ENCODE measurements at places on chromosomes 5 and 9. TPM values are rescaled to one million over a fixed set of nuclear protein-coding genes. Genes with fewer than 3 reads are reported as not detected.

- DNase-seq = peak; percentile 32
These were observed 4.8 kb downstream of the ATP6V1G1 start for GRCh38 chr9:114592356-114592755.

DNA sequence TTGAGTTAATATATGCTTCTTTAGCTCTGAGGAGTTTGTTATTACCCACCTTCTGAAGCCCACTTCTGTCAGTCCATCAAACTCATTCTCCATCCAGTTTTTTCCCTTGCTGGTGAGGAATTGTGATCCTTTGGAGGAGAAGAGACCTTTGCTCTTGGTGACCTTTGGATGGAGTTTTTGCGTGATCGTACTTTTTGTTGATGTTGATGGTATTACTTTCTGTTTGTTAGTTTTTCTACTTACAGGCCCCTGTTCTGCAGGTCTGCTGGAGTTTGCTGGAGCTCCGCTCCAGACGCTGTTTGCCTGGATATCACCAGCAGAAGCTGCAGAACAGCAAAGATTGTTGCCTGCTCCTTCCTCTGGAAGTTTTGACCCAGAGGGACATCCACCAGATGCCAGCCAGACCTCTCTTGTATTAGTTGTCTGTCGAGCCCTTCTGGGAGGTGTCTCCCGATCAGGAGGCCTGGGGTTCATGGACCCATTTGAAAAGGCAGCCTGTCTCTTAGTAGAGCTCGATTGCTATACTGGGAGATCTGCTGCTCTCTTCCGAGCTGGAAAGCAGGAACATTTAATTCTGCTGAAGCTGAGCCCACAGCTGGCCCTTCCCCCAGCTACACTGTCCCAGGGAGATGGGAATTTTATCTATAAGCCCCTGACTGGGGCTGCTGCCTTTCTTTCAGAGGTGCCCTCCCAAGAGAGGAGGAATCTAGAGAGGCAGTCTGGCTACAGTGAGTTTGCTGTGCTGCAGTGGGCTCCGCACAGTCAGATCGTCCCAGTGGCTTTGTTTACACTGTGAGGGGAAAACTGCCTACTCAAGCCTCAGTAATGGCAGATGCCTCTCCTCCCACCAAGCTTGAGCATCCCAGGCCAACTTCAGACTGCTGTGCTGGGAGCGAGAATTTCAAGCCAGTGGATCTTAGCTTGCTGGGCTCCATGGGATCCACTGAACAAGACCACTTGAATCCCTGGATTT is 445.5 kb downstream of the MAN2A1 start:
- no peak for DNase-seq

Gene ANGPTL2
- 163 TPM for total RNA-seq

DNA sequence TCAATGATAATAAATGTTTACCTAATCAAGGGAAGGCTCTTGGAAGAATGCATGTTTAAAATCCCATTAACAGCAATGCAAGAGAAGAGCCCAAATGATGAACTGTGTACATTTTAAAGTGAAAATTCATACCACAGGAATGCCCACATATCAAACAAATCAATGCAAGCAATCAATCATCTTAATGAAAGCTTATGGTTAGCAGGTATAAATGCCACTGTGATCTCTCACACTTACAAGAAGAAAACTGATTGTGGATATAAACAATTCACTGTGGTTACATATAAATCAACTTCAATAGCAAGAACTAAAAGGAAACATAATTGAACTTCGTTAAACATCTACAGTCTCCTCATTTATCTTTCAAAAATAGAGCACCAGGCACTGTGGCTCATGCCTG is 161.0 kb upstream of the RORB start:
- DNase-seq = no peak

DNA sequence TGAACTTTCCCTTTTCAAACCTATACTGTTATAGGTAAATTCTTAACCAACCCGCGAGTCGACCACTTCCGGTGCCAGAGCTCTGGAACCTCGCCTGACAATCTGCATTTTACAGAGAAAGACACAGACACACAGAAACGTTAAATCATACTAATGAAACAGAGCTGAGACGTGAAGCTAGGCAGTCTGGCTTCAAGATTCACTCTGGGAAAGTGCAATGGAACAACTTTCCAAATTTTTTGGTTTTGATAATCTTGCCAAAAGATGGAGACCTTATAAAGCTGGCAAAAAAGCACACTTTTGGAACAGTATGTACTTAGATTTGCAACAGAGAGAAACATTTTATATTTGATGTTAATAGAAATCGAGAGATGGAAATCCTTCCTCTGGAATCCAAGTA is 15.9 kb upstream of the WNT8A start:
- DNase-seq = no peak

GRCh38 chr5:35089334-35090314 is 41.9 kb upstream of the AGXT2 start:
- DNase-seq = peak; percentile 48

DNA sequence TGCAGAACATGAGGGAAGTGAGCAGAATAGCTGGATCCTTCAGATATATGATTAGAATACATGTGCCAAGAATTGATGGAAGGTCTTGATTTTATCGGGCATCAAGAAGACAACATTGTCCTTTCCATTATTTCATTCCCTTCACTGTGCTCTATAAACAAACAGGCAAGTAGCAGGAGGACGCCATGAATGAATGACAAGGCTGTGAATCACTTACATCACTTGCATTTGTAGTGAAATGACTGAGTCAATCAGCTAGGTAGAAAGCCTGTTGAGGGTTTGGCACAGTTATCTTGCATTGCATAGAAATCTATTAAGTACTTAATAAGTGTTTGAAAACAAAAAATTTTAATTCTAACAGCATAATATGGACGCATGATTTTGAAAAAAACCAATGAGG is 548.8 kb upstream of the IZUMO3 start:
- DNase-seq = no peak

DNA sequence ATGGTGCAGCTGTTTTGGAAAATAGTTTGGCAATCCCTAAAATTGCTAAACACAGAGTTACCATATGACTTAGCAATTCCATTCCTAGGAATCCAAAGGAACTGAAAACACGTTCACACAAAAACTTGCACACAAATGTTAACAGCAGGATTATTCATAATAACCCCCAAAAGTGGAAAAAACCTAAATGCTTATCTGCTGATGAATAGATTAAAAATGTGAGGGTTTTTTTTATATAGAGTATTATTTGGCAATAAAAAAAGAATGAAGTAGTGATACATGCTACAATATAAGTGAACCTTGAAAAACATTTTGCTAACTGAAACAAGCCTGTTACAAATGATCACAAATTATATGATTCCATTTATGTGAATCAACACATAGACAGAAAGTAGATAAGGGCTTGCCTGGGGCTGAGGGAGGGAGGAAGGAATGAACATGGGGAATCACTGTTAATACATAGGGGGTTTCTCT is 45.1 kb upstream of the TRIO start:
- DNase-seq = peak; percentile 75

GRCh38 chr5:15946026-15946425 is 233.6 kb downstream of the MARCHF11 start:
- no peak for DNase-seq

DNA sequence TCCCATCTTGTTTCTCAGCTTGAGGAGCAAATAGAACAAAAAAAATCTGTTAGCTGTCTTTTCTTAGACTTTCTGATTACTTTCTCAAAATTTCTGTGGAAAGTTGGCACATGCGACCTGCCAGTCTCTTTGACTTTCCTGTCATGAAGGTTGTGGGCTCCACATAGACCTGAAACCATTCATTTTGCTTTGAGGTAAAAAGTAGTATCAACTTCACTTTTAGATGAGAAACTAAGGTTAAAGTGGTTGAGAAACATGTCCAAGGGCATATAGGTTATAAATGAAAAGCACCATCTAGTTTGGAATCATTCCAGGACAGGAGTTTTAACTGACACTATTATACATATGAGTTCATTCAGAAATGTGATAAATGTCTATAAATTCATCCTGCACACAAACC is 42.7 kb downstream of the ST8SIA4 start:
- no peak for DNase-seq

GRCh38 chr9:37997636-37998374 is 71.2 kb downstream of the SHB start:
- no peak for DNase-seq

- peak; percentile 15 for DNase-seq
These were observed 309.9 kb downstream of the MAT2B start for GRCh38 chr5:163815240-163815791.

Gene ELP1
- total RNA-seq = 41.9 TPM

Gene ALDH1A1
- 45.2 TPM for total RNA-seq

Gene HSD17B3
- total RNA-seq = 0.17 TPM

GRCh38 chr5:149126906-149127305 is 14.4 kb upstream of the ABLIM3 start:
- no peak for DNase-seq

DNA sequence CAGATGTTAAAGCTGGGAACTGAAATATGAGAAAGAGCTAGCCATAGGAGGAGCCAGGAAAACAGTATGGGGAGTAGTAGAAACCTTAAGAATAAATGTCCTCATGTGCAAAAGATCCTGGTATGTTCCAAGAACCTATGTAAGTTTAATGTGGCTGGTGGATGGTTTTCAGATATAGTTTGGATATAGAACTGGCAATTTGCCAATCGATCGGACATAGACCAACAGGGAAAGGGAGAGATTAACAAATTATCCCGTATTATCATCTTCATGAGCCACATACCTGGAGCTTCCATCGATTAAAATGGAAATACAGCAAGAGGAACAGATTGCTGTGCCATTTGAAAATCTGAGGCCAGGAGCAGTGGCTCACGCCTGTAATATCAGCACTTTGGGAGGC is 388.7 kb downstream of the PRELID2 start:
- DNase-seq = no peak

Measured in fibroblast of lung (primary cell).